ENCODE measurements at places on chromosomes 1 and 21.

- DNase-seq = no peak
These were observed 67.5 kb upstream of the DUSP10 start for GRCh38 chr1:221809091-221810029.

DNA sequence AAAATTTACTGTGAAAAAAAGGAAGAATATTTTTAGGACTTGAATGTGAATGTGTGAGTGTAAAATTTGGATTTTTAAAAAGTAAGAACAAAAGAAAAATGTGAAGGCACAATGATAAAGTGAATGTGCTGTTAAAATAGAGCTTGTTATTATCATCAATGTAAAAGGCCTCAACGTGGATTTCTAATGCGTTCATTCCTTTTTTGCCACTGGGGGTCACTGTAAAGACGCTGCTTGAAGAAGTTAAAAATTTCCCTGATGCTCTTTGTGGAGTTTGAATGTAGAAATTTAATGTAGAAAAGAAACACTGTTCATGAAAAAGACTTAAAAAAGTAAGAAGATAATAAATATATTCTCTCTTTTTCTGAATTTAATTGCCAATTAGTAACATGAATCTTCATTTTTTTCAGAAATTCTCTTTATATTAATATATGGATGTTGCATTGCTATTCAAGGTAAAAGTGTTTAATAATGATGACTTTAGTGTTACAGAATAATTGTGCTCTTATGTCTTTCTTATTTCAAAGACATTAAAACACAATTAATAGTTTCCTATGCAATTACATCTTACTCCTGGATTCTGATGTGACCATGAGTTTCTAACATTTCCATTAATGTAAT is 161.5 kb downstream of the DNM3 start:
- DNase-seq = peak; percentile 43

GRCh38 chr1:51792864-51793263 is 85.7 kb downstream of the NRDC start:
- DNase-seq = peak; percentile 22

DNA sequence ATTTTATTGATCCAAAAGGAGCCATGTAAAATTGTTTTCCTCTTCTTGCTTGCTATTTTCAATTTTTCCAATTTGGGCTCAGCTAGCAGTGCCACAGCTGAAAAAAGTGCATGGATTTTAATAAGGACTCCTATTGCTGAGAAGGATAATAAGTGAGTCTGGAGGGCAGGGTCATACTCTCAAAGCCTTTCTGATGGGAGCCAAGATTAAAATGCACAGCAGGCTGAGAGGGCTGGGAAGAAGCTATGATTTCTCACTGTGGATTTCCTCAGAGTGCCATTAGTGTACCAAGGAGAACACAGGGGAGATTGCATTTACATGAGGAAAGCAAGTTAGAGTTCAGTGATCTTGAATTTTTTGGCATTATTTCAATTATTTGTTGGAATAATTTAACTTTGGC is 261.3 kb downstream of the ST6GALNAC3 start:
- no peak for DNase-seq

GRCh38 chr1:9128520-9129265 is at the start of gene GPR157:
Gene GPR157, minus strand, starts transcription at chr1:9129102. Its CDS starts 75 bp downstream, at chr1:9129027.
- peak; percentile 100 for DNase-seq

- DNase-seq = no peak
These were observed 1797.4 kb downstream of the NCAM2 start for GRCh38 chr21:22795644-22796043.

GRCh38 chr1:46017876-46018503 is 114.4 kb downstream of the PIK3R3 start:
- no peak for DNase-seq

- no peak for DNase-seq
These were observed 70.7 kb upstream of the FMO3 start for GRCh38 chr1:171019971-171020370.

DNA sequence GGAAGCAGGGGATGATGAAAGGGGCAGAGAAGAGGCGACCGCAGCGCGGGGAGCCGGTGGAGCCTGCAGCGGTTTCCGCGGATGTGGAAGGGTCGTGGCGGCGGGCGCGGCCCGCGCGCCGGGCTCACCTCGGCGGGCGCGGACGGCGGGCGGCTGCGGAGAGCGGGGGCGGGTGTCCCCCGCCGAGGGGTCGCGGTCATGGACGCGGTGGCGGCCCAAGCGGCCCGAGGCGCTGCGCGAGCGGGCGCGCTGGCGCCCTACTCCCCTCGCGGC is 572 bp downstream of the LPGAT1 start:
- DNase-seq = no peak

DNA sequence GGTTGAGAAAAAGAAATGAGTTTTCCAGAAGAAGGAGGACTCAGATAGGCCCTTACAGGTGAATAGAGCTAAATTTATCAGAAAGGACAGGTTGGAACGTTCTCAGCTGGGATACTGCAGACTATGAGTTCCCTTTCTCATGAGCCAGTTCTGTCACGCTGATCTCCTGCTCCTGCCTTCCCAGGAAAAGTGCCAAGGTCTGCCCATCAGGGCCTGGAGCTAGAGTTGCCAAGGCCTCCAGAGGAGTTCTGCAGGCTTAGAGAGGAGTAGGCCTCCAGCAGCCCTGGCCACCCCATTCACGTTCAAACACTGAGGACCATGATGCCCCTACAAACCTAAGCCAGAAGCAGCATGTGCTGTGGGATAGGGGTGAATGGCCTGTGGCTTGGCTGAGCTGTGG is 126.8 kb upstream of the TNR start:
- DNase-seq = no peak

DNA sequence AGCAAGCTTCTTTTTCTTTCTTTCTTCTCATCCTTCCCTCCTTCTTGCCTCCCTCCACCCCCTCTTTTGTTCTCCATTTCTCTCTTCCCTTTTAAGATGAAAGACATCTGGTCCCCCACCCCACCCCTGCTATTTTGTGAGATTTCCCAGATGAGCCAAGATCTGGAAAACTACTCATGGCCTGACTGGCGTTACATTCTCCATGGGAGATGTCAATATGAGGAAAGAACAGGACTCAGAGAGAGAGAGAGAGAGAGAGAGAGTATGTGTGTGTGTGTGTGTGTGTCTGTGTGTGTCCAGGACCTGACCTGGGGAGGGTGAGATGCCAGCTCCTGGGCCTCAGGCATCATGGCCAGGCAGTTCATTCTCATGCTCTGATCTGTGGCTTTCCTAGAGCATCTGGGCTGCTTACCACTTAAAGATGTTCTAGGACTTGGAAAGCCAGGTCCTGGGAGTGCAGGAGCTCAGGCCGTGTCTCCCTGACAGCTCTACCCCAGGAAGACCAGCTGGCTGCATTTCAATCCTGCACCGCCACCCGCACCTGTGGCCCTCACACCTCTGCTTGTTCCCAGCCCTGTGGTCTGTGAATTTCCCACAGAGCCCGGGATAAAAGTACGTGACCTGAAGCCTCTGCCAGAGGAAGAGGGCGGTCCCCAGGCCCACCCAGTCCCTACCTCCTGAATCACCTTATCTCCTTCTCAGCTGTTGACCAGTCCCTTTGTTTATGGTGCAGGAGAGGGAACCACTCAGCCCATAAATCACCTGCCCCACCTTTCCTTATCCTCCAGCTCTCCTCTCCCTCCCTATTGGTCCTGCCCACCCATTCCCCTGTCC is 3.2 kb upstream of the BEST4 start:
- DNase-seq = no peak

DNA sequence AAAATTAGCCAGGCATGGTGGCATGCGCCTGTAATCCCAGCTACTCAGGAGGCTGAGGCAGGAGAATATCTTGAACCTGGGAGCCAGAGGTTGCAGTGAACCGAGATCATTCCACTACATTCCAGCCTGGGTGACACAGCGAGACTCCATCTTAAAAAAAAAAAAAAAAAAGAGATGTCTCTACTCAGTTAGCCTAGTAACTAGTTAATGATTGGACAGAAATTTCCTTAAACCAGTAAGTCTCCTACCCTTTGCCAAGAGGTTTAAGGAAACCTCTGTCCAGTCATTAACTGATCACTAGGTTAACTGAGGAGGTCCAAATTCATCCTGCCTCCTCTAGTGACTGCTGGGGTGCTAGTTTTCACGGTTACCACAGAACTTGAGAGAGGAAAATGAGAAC is 143.9 kb upstream of the UBE2U start:
- DNase-seq = no peak

DNA sequence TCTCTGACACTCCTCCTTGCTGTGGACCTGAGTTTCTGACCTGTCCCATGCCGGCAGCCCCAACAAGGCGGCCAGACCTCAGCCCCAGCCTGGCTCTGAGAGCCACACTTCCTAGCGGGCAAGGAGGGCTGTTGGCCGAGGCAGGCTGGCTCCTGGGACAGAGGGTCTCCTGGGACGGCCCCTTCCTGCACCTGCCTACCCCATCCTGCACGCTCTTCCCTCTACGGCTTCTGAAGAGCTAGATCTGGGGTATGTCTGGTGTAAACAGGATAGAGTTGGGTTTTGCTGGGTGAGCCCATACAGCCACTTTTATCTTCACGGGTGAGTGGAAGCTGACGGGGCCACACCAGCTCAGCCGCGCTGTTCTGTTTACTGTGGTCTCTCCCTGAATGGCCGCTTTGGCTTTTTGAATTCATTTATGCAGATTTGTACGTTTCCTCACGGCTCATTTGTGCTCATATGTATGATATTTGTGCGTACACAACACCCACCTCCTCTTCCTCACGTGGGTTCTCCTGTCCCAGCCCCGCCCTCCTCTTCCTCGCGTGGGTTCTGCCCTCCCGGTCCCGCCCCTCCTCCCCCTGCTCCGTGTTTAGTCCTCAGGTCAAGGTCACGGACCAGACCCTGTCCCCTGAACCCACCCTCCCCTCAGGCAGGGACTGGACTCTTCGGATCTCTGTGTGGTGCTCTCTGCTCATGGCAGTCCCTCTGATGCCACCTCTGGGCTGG is 34.7 kb upstream of the POFUT2 start:
- DNase-seq = no peak

- no peak for DNase-seq
These were observed 87.4 kb upstream of the NFIA start for GRCh38 chr1:60994828-60995492.

DNA sequence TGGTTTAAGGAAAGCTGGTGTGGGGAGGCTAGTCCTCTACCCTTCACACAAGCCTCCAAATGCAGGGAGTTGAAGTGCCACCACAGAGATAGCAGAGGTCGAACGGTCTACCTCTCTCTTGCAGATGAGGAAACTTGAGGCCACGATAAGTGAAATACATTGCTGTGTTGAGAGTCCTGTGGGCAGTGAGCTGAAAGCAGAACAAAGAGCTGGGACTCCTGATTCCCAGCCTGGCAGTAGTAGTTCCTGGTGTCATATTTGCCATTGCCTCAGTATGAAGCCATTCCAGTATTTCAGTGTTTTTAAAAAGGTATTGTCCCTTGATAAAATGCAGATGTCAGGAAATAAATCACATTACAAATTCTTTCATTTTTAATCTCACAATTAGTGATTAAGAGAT is 28.6 kb downstream of the AK4 start:
- DNase-seq = no peak

- no peak for DNase-seq
These were observed 29.4 kb upstream of the GCLM start for GRCh38 chr1:93938461-93939145.

GRCh38 chr1:181413836-181414235 is 69.5 kb upstream of the CACNA1E start:
- DNase-seq = no peak

DNA sequence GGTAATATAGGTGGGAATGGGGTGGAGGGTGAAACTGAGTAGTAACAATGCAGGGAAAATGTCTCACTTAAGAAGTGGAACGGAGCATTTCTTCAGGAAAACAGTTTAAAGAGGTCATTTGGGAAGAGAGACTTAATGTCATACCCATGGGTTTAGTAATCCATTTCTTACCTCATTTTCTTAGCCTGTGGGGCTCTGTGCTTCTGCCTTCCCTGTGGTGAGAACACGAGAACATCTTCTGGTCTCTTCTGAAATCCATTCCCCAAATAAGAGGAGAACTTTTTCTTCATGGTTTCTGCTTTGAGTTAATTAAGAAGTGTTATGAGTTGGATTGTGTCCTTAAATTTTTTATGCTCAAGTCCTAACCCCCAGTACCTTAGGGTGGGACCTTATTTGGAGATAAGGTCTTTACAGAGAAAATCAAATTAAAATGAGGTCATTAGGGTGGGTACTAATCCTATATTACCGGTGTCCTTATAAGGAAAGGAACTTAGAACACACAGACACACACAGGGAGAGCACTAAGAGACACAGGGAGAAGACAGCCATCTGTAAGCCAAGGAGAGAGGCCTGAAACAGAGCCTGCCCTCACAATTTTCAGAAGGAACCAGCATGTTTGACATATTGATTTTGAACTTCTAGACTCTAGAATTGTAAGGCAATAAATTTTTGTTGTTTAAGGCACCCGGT is 5.4 kb downstream of the CCDC190 start:
- peak; percentile 37 for DNase-seq

DNA sequence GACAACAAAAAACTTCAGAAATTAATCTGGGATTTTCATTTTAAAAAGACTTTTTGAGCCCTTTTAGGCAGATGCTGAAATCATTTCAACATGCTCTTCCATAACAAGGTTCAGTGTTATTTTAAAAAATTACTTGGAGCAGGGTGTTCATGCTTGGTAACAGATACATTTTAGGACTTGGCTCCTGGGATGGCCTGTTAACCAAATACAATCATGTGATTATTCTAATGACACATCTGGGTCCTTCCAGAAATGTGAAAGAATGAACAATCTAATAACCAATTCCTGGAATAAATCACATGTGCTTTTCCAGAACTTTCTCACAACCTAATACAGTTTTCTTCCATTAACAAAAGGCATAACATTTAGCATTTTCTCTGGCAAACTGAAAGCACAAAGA is 379.8 kb upstream of the RUNX1 start:
- DNase-seq = no peak

DNA sequence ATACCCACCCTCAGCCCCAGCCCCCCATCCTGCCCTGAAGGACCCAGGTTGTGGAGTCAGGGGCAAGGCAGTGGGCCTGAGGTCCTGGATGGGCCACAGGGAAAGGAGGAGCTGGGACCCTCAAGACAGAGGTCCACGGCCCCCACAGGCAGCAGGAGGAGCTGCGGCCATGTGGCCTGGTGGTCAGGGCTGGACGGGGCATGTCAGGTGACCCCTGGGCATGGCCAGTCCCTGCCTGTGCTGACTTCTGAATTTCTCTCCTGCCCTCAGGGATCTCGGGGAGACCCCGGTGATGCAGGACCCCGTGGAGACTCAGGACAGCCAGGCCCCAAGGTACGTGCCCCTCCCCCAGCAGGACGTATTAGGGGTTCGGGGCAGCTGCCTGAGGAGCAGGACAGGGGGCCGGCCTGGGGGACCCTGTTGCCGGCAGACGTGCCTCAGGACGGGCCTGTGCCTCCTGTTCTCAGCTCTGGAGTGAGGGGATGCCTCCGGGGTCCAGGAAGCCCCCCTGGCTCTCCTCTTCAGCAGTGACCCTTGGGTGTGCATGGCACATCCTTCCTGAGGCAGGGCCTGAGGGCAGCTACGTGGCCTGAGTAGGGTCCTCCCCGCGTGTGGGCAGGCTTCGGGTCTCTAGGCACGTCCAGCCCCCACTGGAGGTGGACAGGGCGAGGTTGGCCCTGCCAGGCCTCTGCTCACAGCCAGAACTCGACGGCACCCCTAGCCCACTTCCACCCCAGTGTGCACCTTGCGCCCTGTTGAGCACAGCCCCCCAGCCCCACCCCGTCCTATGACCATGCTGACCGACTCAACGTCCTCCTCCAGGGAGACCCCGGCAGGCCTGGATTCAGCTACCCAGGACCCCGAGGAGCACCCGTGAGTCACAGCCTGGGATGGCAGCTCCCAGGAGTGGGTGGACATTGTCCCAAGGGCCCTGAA is 23.6 kb downstream of the COL6A2 start:
- peak; percentile 8 for DNase-seq

Data from AG20443 (cell line).